ENCODE measurements at places on chromosomes 4 and X.

- DNase-seq: peak; percentile 41
Observed at GRCh38 chr4:118964891-118965411, 76.3 kb downstream of the SYNPO2 start.

GRCh38 chrX:46673620-46674359, 85.1 kb downstream of the SLC9A7 start:
- DNase-seq: no peak

GRCh38 chrX:52015794-52016193, 53.2 kb downstream of the MAGED4B start:
- no peak for DNase-seq

- no peak for DNase-seq
Observed at GRCh38 chrX:16028576-16028975, 94.8 kb upstream of the GRPR start.

- no peak for DNase-seq
Observed at GRCh38 chr4:22348410-22348809, 167.5 kb downstream of the ADGRA3 start.

GRCh38 chr4:77852892-77853495, 9.6 kb upstream of the MRPL1 start:
- DNase-seq: no peak

- DNase-seq: no peak
Observed at GRCh38 chrX:42220083-42220482, 296.7 kb upstream of the CASK start.

GRCh38 chrX:43655151-43656004, 721 bp upstream of the MAOA start:
- peak; percentile 22 for DNase-seq

Data from RPMI7951 (cell line).